Right forelimb (tissue), 1 donor: ENCODE measurements at places on chromosomes 11 and 22.

DNA sequence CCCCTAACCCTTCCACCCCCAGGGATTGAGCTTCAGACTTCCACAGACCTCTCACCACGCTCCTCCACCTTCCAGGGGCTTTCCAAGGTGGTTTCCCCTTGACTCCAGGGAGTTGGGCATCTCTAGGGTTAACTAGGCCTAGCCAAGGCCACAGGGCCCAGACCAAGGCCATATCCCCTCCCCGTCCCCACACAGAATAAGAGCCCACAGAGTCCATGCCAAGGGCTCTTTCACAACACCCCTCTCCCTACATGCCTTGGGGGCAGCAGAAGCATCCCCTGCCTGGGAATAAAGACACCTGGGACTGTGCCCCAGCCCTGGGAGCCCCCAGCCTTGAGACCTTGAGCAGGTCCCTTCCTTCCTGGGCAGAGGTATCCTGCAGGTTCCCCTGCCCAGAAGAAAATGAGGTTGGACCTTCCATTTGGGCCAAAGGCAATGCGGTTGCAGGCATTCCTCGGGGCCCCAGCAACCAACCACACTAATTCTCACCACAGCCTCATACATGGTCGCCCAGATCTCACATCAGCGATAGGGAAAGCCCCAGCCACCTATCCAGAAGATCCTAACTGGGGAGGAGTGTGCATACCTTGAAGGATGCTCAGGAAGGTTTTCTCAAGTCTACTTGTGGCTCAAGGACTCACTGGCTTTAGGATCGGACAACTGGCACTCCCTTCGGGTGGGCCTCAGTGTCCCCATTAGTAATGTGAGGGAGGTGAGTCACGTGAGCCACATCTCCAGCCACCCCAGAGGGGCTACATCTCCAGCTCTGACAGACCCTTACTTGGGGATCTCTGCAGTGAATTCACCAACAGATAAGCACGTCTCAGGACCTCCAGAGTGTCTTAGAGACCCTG, 1.7 kb downstream of the GDPD5 start:
- DNase-seq: no peak

GRCh38 chr11:103604310-103604709, 432.1 kb upstream of the DDI1 start:
- DNase-seq: no peak

DNA sequence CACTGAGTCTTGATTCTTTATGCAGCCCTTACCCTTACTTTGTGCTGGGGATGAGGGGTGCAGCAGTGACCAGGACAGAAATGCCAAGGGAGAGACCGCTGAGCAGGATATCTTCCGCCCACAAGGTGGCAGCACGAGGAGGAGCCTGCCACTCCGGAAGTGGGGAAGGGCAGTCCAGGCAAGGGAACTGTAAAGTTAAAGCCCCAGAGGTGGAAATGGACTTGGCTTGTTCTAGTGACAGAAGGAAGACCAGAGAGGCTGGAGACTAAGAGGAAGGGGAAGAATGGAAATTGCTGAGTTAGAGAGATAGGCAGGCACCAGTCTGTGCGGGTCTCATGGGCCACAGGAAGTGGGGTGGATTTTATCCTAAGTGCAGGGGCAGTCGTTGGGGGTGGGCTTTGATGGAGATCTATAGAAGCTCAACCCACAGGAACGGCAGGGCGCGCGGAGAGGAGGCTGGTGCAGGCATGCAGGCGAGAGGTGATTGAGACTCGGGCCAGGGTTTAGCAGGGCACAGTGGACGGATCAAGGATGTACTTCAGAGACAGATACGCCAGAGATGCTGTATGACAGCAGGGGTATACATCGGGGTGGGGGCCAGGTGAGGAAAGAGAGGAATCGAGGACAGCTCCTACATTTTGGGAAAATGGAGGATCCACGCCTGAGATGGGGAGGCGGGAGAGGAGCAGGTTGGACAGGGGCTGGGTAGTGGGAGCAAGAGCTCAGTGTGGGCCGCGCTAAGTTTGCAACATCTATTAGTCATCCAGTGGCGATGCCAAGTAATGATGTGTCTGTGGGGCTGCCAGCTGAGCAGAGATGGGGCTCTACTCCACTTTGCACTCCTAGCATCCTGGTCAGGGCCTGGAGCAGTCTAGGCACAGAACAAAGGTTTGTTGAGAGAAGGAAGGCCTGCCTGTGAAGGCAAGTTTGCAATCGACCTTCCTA, 3.3 kb upstream of the GRK2 start:
- peak; percentile 84 for DNase-seq

DNA sequence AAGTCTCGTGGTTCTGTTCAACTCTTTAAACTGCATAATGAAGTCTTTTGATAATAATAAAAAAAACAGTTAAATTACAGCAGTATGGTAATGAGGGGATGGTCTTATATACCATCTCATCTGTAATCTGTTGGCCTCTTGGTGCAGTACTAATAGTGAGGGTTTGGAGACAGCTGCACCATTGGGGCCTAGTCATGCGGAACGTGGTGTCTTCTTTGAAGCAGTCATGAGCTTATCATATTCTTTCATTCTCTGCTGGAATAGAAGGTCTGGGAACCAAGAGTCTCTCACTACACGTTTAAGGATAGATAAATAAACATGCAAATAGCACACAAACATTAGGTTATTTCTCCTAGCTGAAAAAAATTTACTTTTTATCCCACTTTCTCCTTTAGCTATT, 40.9 kb upstream of the OR9Q1 start:
- DNase-seq: no peak

DNA sequence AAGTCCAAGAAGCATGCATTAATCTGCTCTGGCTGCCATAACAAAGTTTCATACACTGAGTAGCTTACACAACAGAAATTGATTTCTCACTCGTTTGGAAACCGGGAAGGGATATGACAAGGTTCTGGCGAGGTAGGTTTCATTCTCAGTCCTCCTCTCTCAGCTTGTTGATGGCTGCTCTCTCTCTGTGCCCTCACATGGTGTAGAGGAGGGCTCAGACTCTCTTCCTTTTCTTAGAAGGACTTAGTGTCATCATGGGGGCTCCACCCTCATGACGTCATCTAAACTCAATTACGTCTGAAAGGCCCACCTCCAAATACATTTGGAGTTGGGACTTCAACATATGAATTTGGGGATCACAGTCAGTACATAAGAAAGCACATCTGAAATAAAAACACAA, 18.6 kb downstream of the GLYATL1 start:
- DNase-seq: no peak

GRCh38 chr11:61325649-61326414, 7.1 kb downstream of the DDB1 start:
- DNase-seq: no peak

DNA sequence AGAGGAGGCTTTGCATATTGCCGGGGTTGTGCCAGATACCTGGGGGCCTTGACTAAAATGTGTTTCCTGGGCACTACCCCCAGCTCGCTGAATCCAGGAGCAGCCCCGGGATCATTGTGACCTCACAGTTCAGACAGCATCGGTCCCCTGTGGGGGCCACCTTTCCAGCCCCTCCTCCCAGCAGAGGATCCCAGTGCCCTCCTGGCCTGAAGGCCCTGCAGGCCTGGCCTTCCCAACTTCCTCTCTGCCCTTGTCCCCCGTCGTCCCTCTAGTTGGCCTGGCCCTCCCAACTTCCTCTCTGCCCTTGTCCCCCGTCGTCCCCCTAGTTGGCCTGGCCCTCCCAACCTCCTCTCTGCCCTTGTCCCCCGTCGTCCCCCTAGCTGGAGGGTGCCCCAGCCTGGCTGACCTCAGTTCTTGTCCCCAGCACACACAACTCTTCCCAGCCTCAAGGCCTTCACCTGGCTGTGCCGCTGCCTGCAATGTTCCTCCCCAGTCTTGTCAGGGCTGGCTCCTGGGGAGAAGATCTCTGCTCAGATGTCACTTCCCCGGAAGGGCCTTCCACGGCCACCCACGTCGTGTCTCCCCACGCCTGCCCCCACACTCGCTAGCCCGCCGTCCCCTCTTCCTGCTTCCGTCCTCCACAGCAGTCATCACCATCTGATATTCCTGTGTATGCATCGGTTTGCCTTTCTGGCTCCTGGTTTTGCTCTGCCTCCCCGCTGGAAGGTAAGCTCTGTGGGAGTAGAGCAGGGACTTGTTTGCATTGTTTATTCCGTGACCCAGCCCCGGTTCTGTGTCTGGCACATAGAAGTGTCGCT, 12.6 kb upstream of the ANO1 start:
- peak; percentile 37 for DNase-seq

- DNase-seq: peak; percentile 92
These were observed 23.4 kb downstream of the ARFGAP2 start for GRCh38 chr11:47152953-47153950.

DNA sequence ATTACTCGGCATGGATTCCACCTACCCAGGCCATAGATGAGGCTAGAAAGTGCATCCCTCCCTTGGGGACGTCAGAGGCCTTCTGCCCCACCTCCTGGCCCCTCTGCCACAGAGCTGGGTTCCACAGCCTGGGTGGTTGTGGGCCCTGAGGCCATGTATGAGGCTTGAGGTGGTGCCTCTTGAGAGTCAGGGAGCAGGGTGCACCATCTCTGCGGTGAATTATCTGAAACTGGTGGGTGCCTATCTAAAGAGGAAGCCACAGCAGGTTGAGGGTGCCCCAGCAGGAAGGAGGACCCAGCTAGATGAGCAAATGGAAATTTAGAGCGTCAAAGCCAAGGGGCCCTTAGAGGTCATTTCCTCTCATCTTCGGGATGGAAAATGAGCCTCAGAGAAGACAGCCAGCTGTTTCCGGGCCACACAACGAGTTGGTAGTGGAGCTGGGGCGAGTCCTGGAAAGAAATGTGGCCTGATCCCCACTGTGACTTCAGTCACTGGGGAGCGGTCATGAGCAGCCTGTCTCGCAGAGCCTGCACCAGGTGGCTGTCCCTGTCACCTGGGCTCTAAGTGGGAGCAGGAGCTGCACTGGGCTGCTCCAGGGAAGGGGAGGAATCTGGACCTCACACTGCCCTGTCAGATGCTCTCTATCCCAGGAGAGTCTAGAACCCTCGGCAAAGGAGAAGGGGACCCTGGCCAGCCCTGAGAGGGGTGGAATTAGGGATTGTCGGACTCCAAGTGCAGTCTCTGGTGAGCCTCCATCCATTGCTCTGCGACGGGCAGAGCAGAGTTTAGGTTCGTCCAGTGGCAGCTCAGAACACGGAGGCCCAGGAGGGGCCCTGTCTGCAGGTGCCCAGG, 7.3 kb downstream of the ADORA2A start:
- peak; percentile 81 for DNase-seq

- no peak for DNase-seq
These were observed 131.1 kb upstream of the OPCML start for GRCh38 chr11:133663135-133663985.

- DNase-seq: no peak
These were observed 58.3 kb downstream of the CERK start for GRCh38 chr22:46679706-46680269.

- no peak for DNase-seq
These were observed 50.6 kb downstream of the CSTPP1 start for GRCh38 chr11:46987183-46987582.

GRCh38 chr11:44235765-44236201, 74.2 kb downstream of the ALX4 start:
- no peak for DNase-seq
